ENCODE measurements at places on chromosomes 13 and 19. TPM values are rescaled to one million over a fixed set of nuclear protein-coding genes. Genes with fewer than 3 reads are reported as not detected.

RUBCNL gene
- 6.7 TPM for total RNA-seq

DNA sequence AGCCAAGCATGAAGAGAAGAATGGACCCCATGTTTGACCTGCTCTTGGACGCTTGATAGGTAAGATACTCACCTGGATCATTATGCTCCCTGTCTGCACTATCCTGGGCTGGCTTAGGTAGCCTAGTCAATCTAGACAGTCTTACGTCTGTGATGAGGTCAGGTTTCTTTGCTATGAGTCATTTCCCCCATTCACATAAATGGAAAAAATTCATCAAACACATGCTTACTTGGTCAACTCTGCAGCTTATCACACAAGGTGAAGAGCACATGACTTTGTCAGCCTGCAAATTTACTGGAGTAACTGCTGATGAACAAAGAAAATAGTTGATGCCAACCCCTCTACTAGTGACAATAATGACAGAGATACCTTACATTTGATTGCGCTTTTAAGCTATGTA lies 170.0 kb downstream of the NUFIP1 start:
- DNase-seq, result no peak

DNA sequence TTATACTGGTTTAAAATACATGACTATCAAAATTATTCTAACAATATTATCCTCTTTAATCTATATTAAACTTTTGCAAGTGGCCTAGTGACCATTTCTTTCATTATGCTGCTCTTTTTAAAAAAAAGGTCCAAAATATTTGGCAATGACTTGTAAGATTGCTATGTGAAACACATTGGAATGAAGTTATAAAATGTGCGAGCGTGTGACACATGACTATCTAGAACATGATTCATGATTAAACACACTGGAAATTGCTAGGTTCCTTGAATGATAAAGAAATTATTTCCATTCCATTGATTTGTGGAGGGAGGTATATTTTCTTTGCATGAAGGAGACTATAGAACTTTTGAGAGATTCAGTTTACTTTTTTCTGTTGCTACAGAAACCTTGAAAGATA lies 739.1 kb downstream of the DIAPH3 start:
- DNase-seq, result no peak

ZNF443 gene
- total RNA-seq, result 2.0 TPM

DNA sequence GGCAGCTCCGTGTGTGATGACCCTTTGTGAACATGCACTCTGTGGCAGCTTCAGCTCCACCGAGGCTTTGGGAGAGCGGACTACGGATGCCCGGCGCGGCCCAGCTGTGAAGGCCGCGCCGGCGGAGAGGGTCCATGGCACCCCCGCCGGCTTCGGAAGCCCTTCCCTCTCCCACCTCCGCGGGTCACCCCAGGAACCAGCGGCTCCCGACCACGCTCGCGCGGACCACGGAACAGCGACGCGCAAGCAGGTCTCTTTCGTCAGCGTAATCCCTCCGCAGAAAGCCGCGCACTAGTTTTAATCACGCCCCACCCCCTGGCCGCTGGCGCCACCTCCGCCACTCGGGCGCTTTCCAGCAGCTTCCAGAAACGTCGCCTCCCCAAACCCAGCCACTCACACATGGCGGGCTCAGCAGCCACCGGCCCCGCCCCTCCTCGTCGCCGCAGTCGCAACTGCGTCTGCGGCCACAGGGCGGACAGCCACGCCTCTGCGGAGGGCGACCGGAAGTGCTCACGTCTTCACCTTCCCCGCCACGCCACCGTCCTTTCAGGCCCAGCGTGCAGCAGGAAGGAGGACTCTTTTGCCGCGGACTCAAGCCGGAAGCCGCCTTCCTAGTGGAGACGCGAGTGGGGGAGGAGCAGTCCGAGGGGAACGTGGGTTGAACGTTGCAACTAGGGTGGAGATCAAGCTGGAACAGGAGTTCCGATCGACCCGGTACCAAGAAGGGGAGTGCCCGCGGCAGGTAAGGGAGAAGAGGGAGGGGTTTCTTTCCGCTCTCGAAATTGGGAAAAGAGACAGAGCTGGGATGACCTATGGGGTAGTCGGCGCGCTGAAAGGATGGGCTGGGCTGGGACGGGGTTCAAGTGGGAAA lies at the start of gene USPL1:
Gene USPL1 (plus strand): TSS at position 606 of the 871 bp plus-strand sequence. CDS start 3,221 bp downstream, outside the sequence.
- peak; percentile 100 for DNase-seq

Measured in mesenteric fat pad (tissue), 1 donor.